Fibroblast of lung (primary cell): ENCODE measurements at places on chromosomes 16 and 17.

DNA sequence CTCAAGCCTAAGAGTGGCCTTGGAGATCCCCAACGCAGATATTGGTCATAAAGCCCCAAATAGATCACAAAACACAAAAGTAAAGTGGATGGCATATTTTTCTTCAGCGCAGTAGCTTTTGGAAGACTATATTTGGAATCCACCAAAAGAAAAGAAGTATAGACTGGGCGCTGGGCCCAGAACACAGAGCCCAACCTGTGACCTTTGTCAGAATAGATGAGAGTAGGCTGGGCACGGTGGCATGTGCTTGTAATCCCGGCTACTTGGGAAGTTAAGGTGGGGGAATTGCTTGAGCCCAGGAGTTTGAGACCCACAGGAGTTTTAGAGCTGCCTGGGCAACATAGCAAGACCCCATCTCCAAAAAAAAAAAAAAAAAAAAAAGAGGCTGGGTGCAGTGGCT lies 14.6 kb downstream of the SCIMP start:
- DNase-seq, result no peak

- no peak for DNase-seq
These were observed 480.6 kb downstream of the TMEM114 start for GRCh38 chr16:8109510-8110369.

GRCh38 chr16:87955302-87956097 lies 4.3 kb downstream of the BANP start:
- DNase-seq, result peak; percentile 72

- DNase-seq, result no peak
These were observed 11.0 kb upstream of the LHX1 start for GRCh38 chr17:36926226-36926625.

DNA sequence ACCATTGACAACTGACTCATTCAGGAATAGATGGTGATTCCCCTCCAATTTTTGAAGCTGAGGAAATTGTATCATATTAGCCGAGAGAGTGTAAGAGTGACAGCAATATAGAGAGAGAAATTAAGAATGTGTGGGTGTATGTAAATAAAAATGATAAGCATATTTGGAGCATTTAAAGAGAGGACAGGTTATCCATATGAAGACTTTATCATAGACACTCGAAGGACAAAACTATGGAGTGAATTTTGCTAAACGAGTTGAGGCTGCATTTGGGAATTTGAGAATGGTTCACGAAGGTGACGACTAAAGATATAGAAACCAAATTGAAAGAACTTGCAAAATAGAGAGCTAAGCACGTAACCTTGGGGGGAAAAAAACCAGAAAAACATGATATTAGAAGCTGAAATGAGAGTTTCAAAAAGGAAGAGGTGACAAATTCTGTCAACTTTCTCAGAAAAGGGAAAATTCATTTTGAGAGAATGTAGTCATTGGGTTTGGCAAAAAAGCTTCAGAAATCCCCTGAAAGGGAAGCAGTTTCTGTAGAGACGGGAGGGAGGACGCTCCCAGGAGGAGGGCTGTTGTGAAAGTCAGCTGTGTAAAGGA lies 129.7 kb downstream of the KCNJ2 start:
- DNase-seq, result no peak

GRCh38 chr17:74763565-74764387 lies 12.4 kb downstream of the NAT9 start:
- DNase-seq, result no peak

GRCh38 chr17:41624208-41625101 lies at the start of gene KRT17:
Gene KRT17 (minus strand): TSS chr17:41624575. CDS start chr17:41624509, 66 bp downstream.
- peak; percentile 45 for DNase-seq

DNA sequence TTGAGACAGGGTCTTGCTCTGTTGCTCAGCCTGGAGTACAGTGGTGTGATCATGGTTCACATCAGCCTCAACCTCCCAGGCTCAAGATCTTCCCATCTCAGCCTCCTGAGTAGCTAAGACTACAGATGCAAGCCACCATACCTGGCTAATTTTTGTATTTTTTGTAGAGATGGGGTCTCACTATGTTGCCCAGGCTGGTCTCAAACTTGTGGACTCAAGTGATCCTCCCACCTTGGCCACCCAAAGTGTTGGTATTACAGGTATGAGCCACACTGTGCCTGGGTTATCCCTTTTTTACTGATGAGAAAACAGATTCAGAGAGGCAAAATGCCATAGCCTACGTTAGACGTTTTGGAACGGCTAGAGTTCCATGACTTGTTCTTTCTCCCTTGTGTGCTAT lies 30.1 kb downstream of the SNX29 start:
- no peak for DNase-seq

GRCh38 chr17:37708616-37709212 lies 36.1 kb downstream of the HNF1B start:
- no peak for DNase-seq

DNA sequence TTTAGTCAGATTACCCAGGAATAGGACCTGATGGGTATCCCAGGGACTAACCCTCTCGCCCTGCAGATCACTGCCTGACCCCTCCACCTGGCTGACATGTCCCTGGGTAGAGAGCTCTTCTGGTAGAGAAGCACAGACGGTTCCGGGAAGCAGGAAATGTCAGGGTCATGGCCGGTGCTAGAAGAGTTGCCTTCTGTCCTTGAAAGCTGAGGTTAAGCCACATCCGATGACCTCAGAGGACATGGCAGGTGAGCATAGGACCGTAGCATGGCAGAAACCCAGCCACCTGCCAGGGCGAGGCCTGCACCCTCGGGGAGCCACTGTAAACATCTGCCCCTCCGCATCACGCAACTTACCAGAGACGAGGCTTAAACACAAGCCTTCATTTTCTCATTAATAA lies 483.7 kb downstream of the SOX9 start:
- DNase-seq, result no peak

DNA sequence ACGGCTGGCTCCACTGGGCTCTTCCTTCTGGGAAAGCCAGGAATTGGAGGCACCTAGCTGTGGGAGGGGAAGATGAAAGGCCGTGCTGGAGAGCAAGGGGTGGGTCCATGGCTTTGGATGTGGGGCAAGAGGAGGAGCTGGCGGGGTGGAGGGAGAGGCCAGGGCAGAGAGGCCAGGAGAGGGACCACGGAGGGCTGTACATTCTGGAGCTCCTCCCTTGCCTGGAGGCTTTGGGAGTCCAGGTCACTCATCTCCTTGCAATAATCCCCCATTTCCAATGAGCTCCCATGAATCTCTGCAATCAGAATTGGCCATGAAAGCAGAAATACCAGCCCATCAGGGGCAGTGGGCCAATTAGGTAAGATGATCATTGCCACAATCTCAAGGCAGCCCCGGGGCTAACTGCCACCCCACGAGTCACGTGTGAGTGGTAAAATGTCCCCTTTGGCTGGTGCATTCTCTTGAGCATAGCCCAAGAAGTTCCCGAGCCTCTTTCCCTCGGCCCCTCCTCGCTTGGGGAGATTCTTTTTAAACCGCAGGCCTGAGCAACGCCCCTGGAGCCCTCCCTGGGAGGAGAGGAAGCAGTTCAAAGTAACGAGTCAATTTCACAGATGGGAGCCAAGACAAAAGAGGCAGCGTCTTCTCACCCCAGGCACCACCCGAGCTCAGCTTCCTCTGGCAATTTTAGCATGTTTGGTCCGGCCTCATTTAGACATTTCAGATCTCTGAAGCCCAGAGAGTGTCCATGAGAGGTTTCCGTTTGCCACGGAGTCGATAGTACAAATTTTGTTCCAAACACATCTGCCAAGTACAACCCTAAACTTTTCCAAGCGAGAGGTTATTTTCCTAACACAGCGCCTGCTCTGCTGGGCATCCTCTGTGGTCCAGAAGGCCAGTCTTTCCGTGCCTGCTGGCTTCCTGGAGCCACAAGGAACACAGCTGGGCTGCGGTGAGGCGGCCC lies 13.4 kb downstream of the RTN4RL1 start:
- peak; percentile 63 for DNase-seq
